ENCODE measurements at places on chromosomes 3 and 15.

GRCh38 chr3:175805825-175806224, 946.7 kb downstream of the NAALADL2 start:
- DNase-seq: no peak

DNA sequence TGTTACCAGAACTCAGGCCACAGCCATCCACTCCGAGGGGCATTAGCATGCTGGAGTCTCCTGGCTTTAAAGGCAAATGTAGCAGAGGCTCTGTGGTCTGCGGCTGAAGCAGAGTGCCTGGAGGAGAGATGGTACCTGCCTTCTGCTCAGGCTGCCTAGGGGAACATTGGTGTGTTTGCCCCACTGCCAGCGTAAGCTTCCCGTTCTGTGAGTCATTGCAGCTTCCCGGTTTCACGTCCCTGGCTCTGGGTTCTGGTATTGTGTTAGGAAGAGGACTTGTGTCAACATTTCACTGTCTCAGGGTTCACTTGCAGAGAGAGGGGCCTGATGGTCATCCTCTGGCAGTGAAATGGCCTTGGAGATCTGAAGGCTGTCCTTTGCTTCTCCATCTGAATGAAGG, 1.8 kb downstream of the GASK1A start:
- no peak for DNase-seq

- no peak for DNase-seq
These were observed 1.3 kb upstream of the CPEB1 start for GRCh38 chr15:82648257-82649103.

GRCh38 chr15:89335298-89336041, 846 bp upstream of the POLG start:
- no peak for DNase-seq

DNA sequence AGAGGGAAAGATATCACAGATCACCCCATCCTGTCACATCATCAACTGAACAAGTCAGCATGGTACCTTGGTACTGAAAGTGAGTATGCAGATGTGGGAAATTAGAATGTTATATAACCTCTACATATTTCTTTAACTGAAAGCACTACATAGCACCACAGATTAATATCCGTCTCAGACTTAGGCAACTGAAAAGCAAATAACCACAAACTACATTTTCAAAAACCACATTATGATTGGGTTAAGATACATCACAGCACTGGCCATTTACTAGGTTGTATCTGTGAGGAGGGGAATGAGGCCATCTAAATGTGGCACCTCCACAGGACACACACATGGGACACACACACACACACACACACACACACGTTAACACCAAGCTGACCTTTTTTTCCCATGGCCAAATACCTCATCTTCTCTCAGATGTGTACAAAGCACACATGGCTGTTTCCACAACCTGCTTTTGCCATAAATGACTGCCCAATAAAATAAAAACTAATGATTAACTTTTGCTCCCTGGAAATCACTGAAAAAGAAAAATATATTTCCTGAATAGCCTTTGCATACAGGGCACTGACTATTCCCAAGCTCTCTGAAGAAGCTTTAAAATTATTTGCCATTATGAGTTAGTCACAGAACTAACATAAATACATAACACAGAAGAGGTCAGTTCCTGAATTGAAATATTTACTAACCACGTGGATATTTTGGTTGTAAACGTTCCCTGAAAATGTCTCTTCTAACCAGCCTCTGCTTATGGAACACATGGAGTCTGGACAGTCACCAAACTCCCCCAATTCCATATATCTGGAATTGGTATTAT, 60.1 kb downstream of the SUMF1 start:
- DNase-seq: no peak

GRCh38 chr3:158452334-158452733, 118.7 kb upstream of the MLF1 start:
- no peak for DNase-seq

GRCh38 chr15:71333839-71334238, 218.6 kb downstream of the THSD4 start:
- no peak for DNase-seq

GRCh38 chr3:98577178-98577895, 16.1 kb downstream of the CPOX start:
- no peak for DNase-seq

- no peak for DNase-seq
These were observed 31.0 kb upstream of the TAFA4 start for GRCh38 chr3:68963376-68963775.

DNA sequence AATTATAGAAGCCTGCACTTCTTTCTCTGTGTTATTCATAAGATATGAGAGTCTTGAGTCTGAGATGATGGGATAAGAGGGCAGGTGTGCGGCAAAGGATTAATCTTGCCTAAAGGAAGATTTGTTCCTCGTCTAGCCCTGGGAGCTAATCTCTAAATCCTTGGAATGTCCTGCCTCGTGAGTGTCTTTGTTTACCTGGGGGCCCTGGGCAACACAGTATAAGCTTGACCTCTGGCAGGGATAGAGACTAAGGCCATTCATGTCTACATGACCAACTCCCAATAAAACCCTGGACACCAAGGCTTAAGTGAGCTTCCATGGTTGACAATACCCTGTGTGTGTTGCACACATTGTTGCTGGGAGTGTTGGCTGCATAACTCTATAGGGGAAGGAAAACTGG, 3.2 kb upstream of the AGBL1 start:
- DNase-seq: no peak

DNA sequence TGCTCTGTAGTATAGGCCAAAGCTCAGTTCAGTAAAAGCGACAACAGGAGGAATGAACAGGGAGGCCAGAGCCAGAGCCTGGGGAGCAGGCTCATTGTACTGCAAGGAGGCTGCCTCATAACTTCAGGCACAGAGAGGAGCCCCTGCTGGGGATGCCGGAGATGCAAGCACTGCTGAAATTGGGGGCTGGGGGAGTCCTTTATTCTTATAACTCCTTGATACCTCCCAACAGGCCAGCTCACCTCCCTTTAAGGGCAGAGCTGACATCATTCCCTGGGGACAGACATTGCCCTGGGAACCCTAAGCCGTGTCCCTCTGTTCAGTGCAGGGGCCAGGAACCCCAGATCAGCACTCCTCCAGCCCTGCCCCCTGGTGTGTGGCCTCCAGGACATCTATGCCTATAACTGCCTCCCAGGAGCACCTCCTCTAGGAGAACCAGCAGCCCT, 83.8 kb upstream of the MRPS22 start:
- no peak for DNase-seq

- no peak for DNase-seq
These were observed 177.7 kb downstream of the VGLL4 start for GRCh38 chr3:11465744-11466616.

DNA sequence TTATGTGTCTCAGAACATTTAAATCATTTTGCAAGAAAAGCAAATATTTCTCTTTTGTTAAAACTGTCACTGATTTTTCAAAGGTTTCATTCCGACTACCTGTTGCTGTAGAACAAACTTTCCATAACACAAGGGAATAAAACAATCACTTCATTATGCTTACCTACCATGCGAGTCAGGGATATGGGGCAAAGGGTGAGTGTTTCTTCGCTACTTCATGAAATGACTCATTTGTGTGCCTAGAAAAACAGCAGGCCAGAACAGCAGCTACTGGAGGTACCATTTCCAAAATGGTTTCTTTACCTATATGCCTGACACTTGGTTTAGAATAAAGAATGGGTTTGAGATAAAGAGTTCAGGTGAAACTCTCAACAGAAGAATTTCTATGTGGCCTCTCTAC, 712.5 kb downstream of the PLOD2 start:
- no peak for DNase-seq

GRCh38 chr3:14898929-14899328, 48.5 kb upstream of the NR2C2 start:
- DNase-seq: no peak

DNA sequence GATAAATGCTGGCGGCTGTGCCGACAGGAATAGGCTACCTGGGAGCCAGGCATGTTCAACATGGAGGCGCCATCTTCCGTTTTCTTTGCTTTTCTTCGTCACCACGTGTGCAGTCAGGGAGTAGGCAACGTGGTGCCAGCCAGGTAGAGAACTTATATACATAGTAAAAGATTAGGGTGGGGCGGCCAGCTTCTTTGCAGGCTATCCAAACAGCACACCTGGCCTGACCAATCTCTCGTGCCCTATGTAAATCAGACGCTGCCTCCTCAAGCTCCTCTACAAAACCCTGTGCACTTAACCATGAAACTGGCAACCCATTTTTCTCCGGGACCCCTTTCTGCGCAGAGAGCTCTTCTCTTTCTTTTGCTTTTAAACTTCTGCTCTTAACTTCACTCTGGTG, 28.6 kb upstream of the OR5K4 start:
- no peak for DNase-seq

- no peak for DNase-seq
These were observed 26.0 kb upstream of the HCN4 start for GRCh38 chr15:73394782-73395181.

DNA sequence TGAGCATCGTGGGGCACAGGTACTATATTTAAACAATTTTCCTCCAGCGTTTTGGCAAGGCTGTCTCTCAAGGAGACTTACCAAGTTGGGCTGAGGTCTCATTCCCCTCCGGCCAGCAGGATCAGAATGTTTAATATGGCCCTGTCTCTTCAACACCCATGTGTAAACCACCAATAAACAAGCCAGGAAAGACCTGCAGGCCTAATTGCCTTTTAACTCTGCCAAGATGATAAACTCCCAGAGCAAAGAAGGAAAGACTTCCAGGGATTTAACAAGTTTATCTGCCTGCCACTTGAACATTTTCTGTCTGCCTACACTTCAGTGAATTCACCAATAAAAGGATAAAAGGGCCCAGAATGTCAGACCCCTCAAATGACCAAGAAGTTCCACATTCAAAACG, 130.3 kb upstream of the WNT5A start:
- DNase-seq: no peak

DNA sequence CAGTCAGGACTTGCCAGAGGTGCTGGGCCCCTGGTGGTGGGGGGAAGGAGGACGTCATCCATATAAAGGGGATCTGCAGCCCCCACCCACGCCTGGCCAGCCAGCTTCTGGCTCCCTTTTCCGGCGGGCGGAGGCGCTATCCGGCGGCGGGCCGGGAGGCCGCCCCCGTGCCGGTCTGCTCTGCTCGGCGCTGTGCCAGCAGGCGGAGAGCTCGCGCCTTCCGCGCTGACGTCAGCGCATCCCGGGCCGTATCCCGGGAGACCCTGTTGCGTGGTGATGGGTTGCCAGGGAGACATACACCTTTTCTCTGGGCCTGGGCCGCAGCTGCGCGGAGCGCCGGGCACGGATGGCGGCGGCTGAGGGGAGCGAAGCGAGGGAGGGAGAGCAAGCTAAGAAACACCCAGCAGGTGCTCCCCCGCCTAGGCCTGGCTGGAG, 1.1 kb downstream of the FAM131A start:
- peak; percentile 16 for DNase-seq

DNA sequence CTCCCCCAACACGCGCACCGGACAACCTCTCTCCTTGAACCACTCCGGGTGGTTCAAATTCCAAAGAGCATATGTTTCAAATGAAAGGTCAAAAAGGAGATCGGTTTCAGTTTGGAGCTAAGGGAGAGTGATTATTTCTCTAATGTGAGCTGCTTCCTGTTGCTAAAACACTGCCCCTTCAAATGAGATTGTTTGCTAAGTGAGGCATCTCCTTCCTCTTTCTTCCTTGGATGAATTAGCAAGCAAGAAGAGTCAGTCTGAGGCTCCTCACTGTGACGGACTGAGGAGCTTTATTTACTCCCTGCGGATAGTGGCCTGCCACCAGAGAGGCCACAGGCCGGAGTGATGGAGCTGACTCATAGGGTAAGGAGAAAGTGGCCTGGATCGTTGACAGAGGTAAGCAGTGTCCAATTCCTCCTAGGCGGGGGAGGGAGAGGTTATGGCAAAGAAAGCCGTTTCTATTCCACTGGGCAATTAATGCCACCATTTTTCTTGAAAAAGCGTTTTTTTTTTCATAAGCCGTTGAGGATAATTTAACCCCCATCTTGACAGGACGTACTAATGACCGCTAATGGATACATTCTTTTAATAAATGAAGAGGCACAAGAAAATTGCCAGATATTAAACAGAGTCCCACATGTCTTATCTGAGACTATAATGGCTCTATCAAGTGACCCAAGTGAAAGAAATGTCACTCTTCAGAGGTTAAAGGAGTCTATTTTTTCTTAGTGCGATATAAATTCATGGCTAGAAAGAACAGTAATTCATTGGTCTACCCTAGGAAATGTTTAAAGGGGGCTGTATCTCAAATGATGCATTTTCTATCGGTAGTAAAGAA, 167.0 kb upstream of the ANKRD28 start:
- DNase-seq: no peak

DNA sequence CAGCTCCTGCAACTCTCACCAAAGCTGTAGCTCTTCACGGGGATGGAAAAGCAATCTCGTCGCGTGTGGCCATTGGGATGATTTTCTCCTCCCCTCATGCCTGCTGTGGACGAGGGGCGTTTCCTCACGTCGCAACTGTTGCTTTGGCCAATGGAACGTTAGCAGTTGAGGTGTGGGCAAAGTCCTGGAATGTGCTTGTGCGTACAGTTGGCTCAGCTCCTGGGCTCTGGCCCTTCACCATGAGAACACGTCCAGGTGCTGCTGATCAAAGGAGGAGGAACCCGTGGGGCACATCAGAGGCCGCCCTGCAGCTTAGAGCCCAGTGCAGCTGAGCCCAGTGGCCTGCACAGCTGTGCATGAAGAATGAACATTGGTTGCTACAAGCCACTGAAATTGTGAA, 186.1 kb downstream of the TJP1 start:
- DNase-seq: no peak

GRCh38 chr15:88274553-88275460, 18.3 kb upstream of the NTRK3 start:
- DNase-seq: no peak

GRCh38 chr3:168285506-168285905, 189.8 kb upstream of the GOLIM4 start:
- DNase-seq: no peak

DNA sequence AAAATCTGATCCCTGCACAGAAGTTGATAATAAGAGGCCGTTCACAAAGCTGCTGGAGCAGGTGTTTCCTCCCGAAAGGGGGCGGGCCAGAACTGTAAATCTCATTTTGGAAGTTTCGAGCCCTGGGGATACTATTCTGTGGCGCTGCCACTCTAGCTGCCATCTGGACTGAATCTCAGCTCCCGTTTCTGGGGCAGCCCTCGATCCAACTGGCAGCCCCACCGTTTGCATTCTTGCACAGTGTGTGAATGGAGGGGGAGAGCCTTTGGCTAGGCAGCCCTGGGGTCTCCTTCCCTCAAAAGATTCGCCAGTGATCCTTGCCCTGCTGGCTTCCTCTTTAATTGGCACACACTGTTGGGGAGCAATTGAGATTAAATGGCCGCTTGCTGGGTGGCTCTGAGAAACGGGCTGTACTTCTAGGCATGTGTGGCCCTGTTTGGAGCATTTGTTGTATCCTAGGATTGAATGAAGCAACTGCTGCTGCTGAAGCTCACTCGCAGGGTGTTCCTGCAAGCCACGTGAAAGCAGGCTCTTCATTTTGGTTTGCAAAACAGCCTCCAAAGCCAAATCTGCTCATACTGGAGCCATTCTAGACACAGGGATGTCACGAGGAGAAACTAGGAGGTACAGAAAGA, 57.2 kb upstream of the TOPAZ1 start:
- no peak for DNase-seq

Measured in effector CD8-positive, alpha-beta T cell (primary cell).